ENCODE measurements at places on chromosomes 4 and X.

DNA sequence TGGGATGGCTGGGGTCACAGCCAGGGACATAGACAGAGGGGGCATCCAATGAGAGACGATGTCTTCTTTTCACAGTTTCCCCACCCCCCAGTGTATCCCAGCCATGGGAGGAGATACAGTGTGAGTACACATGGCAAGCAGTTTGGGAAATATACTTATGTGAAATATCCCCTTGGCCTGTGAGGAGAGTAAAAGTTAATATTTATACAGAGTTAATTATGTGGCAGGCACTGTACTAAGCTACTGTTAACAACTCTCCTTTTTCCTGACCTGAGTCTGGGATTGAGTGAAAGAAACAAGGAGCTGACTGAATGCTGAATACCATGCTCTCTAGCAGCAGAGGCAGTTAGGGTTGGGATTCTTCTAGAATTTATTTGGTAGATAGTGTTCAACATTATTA lies 35.3 kb downstream of the HCCS start:
- no peak for DNase-seq
- no peaks in the 10 kb centered on the region for H3K27me3 ChIP-seq
- H3K4me1 ChIP-seq = no peaks in the 10 kb centered on the region
- H3K4me3 ChIP-seq = no peak overlapping the region
- H3K36me3 ChIP-seq = no peaks in the 10 kb centered on the region

- H3K27me3 ChIP-seq = no peaks in the 10 kb centered on the region
- DNase-seq = no peak
- H3K4me1 ChIP-seq = no peaks in the 10 kb centered on the region
- no peak overlapping the region for H3K4me3 ChIP-seq
These were observed 49.5 kb downstream of the ZNF718 start for GRCh38 chr4:173666-174314.

DNA sequence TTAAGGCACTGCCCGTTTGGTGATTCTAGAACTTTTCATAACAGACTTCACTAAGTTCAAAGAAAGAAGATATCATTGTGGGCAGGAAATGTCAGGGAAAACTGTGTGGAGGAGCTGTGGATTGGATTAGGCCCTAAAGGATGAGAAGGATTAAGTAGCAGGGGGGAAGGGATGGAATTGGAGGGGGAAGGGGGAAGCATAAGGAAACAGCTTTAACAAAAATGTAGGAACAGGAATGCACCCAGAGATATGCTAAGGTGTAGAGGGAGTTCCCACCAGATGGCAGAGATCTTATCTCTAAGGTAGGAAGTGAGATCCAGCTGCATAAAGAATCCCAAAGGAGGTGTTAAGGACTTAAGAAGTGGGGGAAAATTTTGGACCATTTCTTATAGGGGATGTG lies 114.5 kb downstream of the LARP7 start:
- no peaks in the 10 kb centered on the region for H3K4me1 ChIP-seq
- DNase-seq = no peak
- H3K36me3 ChIP-seq = no peaks in the 10 kb centered on the region

GRCh38 chrX:82534086-82534597 lies 973.9 kb upstream of the POU3F4 start:
- no peak overlapping the region for H3K27ac ChIP-seq
- H3K4me1 ChIP-seq = no peaks in the 10 kb centered on the region
- no peaks in the 10 kb centered on the region for H3K27me3 ChIP-seq

DNA sequence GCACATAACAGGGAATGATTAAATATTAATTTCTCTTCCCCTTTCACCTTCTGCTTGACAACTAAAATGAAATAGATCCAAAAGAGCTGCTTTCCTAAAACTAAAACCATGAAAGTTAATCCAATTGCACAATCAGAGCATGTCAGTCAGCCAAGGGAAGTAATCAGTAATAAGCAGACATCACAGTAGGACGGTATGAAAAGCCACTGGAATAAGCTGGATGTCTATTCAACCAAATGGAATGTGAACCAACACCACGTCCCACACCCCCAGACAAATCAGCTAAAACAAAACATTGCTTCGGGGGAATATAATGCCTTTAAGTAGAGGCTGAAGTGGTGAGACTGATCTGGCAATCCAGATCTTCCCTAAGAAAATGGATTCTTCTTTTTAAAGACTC lies 859.4 kb upstream of the FTHL17 start:
- H3K4me3 ChIP-seq = no peak overlapping the region
- no peak overlapping the region for H3K27ac ChIP-seq
- no peaks in the 10 kb centered on the region for H3K27me3 ChIP-seq
- DNase-seq = no peak

DNA sequence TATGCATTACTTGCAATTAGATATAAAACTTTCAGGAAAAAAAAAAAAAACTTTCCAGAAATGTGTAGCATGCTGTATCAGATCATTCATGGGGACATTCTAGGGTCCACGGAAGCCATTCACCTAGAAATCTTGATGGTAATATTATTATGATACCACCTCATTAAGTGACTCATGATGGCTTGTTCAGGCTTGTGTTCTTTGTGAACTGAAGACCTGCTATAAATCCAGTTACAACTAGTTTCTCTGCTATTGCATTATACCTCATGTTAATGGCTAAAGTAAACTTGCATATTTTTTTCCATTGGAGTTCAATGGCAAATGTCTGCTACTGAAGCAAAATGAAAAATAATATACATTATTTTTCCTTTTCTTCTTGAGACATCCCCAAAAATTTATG lies 35.3 kb upstream of the PTPN13 start:
- H3K27me3 ChIP-seq = no peaks in the 10 kb centered on the region
- no peak for DNase-seq
- H3K4me1 ChIP-seq = peaks cover 3% of the 10 kb centered on the region
- no peak overlapping the region for H3K27ac ChIP-seq
- no peak overlapping the region for H3K4me3 ChIP-seq
- H3K36me3 ChIP-seq = no peaks in the 10 kb centered on the region

DNA sequence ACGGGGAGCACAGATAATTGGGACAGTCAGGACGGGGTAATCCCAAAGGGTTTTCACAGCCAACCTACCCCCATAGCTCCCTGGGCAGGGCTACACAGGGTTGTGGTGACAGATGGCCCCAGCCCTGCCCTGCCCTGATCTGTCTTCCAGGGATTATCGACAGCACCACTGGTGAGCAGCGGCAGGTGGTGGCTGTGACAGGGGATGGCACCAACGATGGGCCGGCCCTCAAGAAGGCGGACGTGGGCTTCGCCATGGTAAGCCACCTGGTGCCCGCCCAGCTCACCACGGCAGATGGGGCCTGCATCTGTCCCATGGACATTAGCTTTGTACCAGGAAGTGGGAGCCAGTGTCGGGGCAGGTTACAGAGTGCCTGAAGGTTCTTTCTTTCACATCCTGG lies 39.3 kb downstream of the ATP2B3 start:
- H3K36me3 ChIP-seq = no peaks in the 10 kb centered on the region
- no peak overlapping the region for H3K4me3 ChIP-seq
- H3K27ac ChIP-seq = no peak overlapping the region
- peaks cover 90% of the 10 kb centered on the region for H3K27me3 ChIP-seq
- no peak for DNase-seq

- no peaks in the 10 kb centered on the region for H3K27me3 ChIP-seq
- no peak overlapping the region for H3K27ac ChIP-seq
- H3K4me1 ChIP-seq = no peaks in the 10 kb centered on the region
- DNase-seq = no peak
- no peaks in the 10 kb centered on the region for H3K36me3 ChIP-seq
These were observed 723.6 kb downstream of the TRAM1L1 start for GRCh38 chr4:116361790-116362189.

DNA sequence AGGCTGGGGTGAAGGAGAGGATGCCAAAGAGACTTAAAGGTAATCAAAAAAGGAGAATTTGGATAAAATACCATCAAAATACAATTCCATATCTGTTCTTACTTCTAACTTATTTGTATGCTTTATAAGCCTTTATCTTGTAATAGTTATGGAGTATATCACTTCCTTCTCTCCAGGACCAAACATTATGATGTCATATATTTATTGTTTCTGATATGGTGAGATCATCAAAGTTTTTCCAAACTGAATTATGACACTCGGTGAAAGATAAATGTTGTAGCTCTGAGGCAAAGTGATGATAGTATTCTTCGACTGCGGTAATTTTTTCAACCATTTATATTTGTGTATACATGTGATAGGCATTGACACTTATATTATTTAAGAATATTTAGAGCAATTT lies 619.3 kb upstream of the TECRL start:
- H3K36me3 ChIP-seq = no peaks in the 10 kb centered on the region
- H3K27ac ChIP-seq = no peak overlapping the region
- no peaks in the 10 kb centered on the region for H3K4me1 ChIP-seq
- H3K4me3 ChIP-seq = no peak overlapping the region
- H3K27me3 ChIP-seq = no peaks in the 10 kb centered on the region

DNA sequence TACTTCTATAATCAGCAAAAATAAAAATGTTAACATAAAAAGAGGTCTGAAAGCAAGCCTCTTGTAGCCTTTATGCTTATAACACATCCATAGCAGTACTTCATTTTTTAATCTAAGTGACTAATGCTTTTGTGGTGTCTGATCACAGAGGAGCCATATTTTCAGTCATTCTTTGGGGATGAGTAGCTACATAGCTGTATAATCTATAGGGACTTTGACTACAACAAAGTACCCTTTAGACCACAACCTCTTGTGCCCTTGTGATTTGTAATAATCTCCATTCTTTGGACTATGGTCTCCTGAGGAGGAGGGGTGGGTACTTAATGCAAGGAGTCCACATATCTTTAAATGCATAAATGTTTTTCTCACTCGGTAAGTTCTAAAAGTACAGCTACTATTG lies 9.6 kb downstream of the DRP2 start:
- peak overlapping the region; percentile 63 for H3K27ac ChIP-seq
- no peaks in the 10 kb centered on the region for H3K36me3 ChIP-seq
- no peak for DNase-seq
- H3K27me3 ChIP-seq = no peaks in the 10 kb centered on the region
- H3K4me3 ChIP-seq = no peak overlapping the region
- no peaks in the 10 kb centered on the region for H3K4me1 ChIP-seq

- H3K27ac ChIP-seq = no peak overlapping the region
- no peak overlapping the region for H3K4me3 ChIP-seq
- no peaks in the 10 kb centered on the region for H3K36me3 ChIP-seq
- DNase-seq = no peak
These were observed 20.2 kb downstream of the GYG2 start for GRCh38 chrX:2848871-2849301.

GRCh38 chrX:20132666-20133065 lies 9.0 kb downstream of the EIF1AX start:
- H3K4me1 ChIP-seq = no peaks in the 10 kb centered on the region
- no peaks in the 10 kb centered on the region for H3K27me3 ChIP-seq
- no peak for DNase-seq
- H3K27ac ChIP-seq = no peak overlapping the region
- H3K36me3 ChIP-seq = peaks cover 74% of the 10 kb centered on the region

DNA sequence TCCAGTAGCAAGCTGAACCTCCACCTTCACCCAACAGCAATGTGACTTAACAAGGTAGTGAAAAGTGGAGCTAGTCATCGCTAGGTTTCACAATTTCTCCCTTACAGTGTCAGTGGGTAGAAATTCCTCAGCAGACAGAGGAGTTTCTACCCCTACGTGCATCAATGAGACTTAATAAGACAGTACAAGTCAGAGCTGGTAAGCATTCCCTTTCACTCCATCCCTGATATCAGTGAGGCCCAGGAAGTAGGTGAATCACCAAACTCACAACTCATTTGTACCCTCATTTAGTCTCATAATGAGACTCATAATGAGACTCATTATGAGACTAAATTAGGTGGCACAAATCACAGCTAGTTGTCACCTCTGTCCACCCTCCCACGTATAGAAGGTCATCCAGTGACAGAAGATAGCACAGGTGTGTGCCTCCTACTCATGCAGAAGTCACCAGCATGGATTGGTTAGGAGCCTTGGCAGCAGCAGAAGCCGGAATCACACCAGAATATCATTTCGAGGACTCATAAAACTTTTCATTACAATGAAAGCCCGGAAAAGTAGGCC lies 50.8 kb upstream of the NUDT10 start:
- no peaks in the 10 kb centered on the region for H3K36me3 ChIP-seq
- no peak for DNase-seq
- no peak overlapping the region for H3K4me3 ChIP-seq
- H3K27me3 ChIP-seq = no peaks in the 10 kb centered on the region

DNA sequence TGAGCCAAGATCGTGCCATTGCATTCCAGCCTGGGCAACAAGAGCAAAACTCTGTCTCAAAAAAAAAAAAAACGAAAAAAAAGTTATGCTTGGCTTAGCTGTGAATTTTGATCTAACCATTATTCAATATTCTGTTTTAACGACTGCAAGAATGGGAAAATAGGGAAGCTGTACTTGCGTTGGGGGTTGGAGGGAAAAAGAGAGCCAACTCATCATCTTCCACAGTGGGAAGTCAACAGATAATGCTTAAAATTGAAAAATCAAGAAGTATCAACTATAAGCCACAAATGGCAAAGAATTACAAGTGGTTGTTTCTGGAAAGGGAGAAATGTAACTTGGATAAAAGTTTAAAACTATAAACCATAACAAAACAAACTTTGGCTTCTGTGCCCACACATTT lies 2.9 kb downstream of the TEC start:
- no peak for DNase-seq
- no peaks in the 10 kb centered on the region for H3K36me3 ChIP-seq
- no peaks in the 10 kb centered on the region for H3K4me1 ChIP-seq
- H3K27me3 ChIP-seq = no peaks in the 10 kb centered on the region
- no peak overlapping the region for H3K4me3 ChIP-seq
- no peak overlapping the region for H3K27ac ChIP-seq

DNA sequence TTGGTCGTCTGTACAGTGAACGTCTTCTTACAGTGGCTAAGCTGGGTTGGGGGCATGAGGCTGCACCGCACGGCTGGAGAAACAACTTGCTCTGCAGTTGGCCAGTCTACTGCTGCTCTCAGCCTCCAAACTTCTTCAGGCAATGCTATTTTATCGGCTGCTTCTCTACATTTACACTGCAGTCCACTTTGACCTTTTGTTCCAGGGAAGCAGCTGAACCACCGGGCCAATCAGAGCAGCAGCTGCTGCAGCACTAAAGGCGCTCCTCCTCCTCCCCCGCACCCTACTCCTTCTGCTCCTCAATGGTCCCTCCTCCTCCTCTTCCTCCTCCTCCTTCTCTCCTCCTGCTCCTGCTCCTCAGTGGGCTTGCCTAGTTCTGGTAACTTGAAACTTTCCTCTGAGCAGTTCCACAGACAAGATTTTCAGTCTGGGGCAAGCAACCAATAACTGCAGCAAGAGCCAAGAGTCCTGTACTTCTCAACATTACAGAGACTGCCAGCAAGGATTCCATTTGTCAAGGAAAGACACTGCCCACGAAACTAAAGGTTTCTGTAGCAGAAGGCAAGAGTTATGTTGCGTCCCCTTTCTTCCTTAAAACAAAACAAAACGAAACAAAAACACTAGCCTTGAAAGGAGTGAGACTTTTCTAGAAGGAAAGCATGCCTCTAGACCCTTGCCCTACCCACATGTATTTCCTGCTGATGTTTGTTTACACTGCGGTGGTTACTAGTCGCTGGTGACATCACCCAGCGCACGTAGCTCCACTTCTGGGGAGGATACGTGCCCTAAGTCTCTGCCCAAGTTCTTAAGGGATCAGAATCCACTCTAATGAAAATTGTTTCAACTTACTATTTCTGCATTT lies 125.7 kb upstream of the NAP1L5 start:
- H3K4me1 ChIP-seq = peaks cover 9% of the 10 kb centered on the region
- H3K27me3 ChIP-seq = no peaks in the 10 kb centered on the region
- peak overlapping the region; percentile 59 for H3K4me3 ChIP-seq
- peak overlapping the region; percentile 87 for H3K27ac ChIP-seq
- no peaks in the 10 kb centered on the region for H3K36me3 ChIP-seq
- peak; percentile 26 for DNase-seq

Measured in SK-N-SH (cell line).